ENCODE measurements at places on chromosomes 6 and 20. TPM values are rescaled to one million over a fixed set of nuclear protein-coding genes. Genes with fewer than 3 reads are reported as not detected.

The WFDC5 gene
- total RNA-seq: not detected

The TCP11 gene
- not detected for total RNA-seq

The HSPA12B gene
- 0.18 TPM for total RNA-seq

The SEC23B gene
- total RNA-seq: 21.0 TPM

The SAMD3 gene
- total RNA-seq: 9.1 TPM

The CDH26 gene
- total RNA-seq: not detected

The SIRPB2 gene
- not detected for total RNA-seq

The CRISP3 gene
- total RNA-seq: not detected

All from fibroblast of the aortic adventitia (primary cell).